ENCODE measurements at places on chromosomes 13 and 19.

DNA sequence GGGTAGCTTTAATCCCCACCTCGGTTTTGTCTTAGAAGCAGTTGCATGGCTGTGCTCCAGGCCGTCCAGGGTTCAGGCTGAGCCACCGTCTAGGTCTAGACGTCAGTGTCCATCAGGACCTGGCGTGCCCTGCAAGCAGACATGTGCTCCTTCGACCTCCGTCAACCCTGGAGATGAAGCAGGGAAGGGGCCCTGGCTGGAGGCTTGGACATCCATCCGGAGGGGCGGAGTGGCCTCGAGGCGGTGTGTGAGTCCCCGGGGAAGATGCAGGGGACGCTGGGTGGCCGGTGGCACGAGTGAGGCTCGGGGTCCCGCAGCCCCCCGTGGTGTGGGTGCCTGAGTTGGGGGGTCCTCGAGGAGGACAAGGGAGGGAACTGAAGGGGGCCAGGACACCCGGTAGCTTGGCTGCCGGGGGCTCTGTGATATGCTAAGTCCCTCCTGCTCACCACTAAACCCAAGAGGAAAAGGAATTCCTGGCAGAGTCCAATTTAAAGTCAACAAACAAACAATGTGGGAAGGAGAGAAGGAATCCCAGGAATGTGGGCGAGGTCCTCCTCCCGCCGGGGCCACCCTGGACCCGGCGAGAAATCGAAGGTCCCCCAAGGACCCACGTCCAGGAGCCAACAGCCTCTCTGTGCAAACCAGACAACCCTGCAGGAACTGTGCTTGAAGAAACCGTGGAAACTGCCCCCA lies 14.9 kb upstream of the PTBP1 start:
- DNase-seq, result peak; percentile 70

- no peak for DNase-seq
Measured at GRCh38 chr13:38662362-38662761, 24.5 kb upstream of the FREM2 start.

DNA sequence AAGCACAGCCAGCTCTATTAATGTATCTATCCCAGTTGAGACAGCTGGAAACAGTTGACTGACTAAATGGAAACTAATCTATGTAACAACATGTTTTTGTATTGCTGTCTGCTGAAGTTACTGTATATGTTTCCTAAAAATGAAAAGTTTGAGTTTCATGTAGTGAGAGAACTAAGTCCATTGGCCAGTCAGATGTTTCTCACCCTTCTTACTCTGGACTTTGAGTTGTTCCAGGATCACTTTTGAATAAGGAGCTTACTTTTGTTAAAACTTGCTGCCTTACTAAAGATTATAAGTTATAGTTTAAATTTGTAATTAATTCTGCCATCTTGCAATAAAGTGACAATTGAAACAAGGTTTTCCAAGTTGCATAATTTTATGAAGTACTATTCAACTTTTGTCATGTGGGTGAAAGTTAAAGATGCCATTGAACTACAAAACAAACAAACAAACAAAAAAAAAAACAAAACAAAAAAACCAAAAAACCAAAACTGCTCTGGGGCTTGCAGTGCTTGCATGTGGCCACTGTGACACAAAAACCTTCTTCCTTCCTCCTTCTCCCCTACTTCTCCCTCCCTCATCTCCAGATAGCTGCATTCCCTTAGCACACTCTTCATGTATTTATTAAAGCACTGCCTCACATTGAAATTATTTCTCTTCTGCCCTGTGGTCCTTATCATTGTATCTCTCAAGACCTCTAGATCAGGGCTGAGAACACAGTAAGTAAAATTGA lies 15.3 kb downstream of the WDFY2 start:
- DNase-seq, result no peak

GRCh38 chr13:94984958-94985357 lies 272.6 kb upstream of the SOX21 start:
- DNase-seq, result no peak

GRCh38 chr19:38701455-38702063 lies 42.7 kb downstream of the CAPN12 start:
- peak; percentile 94 for DNase-seq

GRCh38 chr13:52686376-52686775 lies 33.7 kb downstream of the SUGT1 start:
- DNase-seq, result no peak

DNA sequence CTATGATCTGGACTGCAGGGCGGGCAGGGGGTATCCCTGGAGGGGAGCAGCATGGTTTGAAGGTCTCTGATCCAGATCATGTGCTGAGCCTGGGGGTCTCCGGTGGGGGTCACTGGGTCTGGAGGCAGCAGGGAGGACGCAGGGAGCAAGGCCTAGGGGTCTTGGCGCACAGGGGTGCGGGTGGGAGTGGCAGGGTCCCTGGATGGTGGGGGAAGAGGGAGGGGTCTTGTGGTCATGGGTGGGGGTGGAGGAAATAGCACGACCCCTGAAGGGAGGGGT lies 1.9 kb downstream of the BTBD2 start:
- DNase-seq, result no peak

- no peak for DNase-seq
Measured at GRCh38 chr13:100666124-100666523, 8.5 kb downstream of the TMTC4 start.

DNA sequence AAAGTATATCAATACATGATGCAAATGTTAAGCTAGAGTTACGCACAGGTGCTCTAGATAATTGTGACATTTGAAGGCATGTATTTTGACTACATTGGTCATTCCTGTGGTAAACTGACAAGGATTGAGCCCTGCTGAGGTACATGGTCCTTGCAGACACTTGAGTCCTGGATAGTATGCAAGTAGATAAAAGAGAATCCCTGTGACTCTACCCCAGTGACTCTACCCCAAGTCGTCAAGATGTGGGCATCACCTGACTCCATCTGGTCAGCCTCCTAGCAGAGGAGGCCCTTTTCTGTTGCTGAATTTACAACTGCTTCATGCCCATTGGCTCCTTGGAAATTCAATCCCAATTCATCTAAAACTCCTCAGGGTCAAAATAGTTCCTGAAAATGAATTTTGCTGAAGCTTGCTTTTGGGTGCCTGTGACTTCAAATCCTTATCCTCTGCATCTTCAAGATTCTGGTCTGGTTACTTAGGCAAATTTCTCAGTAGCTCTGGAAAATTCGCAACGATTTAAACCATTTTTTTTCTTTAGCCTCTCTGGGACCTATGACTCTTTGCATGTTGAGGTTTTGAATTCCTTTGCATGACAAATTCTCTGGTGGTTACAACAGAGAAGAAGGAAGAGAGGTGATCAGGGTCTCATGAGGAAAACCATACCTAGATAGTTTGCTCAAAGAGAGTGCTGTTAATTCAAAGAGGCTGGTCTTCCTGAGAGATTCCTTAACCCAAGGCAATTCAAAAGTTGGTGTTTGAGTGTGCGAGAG lies 422.1 kb downstream of the FGF9 start:
- no peak for DNase-seq

GRCh38 chr19:50817941-50818858 lies 5.4 kb downstream of the KLK1 start:
- DNase-seq, result no peak

GRCh38 chr13:99275093-99275469 lies 16.9 kb upstream of the GPR18 start:
- DNase-seq, result no peak

DNA sequence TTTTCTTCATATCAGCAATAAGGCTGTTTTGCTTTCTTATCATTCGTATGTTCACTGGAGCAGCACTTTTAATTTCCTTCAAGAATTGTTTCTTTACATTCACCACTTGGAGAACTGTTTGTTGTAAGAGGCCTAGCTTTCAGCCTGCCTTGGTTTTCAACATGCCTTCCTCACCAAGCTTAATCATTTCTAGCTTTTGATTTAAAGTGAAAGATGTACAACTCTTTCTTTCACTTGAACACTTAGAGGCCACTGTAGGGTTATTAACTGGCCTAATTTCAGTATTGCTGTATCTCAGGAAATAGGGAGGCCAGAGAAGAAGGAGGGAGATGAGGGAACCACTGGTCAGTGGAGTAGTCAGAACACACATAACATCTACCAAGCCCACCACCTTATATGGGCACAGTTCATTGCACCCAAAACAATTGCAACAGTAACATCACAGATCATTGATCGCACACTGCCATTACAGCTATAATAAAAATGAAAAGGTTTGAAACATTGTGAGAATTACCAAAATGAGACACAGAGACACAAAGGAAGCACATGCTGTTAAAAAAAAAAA lies 181.4 kb upstream of the TUBA3C start:
- no peak for DNase-seq

GRCh38 chr13:42720113-42720857 lies 61.1 kb upstream of the FAM216B start:
- no peak for DNase-seq

DNA sequence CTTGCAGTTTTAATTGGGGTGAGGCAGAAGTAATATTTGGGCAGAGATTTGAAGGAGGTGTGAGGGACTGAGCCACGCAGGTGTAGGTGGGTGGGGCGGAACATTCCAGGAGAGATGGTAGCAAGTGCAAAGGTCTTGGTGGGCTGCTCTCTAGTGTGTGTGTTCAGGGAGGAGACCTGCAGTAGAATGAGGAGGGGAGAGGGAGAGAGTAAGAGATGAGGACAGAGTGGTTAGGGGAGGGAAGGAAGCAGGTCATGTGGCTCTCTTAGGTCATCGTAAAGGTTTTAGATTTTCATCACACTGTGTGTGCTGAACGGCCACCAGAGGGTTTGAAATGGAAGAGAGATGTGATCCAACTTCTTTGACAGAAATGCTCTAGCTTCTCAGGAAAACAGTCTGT lies 33.5 kb downstream of the WASF3 start:
- no peak for DNase-seq

DNA sequence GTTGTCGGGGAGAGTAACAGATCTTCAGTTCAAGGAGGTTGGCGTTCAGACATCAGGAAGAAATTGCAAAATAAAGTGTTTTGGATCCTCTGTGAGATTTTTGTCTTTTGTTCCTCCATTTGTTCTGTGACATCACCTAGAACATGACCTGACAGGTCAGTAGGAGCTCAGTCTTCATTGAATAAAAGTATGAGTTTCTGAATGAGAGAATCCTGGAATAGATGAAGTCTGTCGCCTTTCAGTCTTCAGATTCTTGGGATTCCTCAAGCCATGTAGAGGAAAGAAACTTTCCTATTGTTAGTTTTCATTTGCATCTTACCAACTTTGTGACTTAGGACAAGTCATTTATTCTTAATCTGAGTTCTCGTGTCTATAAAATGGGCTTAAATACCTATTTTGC lies 14.4 kb downstream of the ARHGAP35 start:
- no peak for DNase-seq

- no peak for DNase-seq
Measured at GRCh38 chr13:99970651-99971575, 654 bp downstream of the ZIC5 start.

GRCh38 chr19:7831452-7831851 lies 1.4 kb downstream of the EVI5L start:
- DNase-seq, result peak; percentile 61

DNA sequence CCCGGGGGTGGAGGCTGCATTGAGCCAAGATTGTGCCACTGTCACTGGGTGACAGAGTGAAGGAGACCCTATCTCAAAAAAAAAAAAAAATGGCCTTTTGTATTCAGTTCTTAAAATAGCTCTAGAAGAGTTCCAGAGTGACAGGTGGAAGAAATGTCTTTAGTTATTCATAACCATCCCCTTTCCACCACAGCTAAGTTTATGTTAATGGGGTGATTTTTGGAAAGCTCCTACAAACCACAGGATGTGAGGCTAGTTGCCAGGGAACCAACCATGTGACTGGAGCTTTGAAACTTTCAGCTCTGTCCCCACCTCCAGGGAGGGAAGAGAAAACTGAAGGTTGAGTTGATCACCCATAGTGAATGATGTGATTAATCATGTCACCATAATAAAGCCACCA lies 6.9 kb downstream of the ZNF490 start:
- no peak for DNase-seq

DNA sequence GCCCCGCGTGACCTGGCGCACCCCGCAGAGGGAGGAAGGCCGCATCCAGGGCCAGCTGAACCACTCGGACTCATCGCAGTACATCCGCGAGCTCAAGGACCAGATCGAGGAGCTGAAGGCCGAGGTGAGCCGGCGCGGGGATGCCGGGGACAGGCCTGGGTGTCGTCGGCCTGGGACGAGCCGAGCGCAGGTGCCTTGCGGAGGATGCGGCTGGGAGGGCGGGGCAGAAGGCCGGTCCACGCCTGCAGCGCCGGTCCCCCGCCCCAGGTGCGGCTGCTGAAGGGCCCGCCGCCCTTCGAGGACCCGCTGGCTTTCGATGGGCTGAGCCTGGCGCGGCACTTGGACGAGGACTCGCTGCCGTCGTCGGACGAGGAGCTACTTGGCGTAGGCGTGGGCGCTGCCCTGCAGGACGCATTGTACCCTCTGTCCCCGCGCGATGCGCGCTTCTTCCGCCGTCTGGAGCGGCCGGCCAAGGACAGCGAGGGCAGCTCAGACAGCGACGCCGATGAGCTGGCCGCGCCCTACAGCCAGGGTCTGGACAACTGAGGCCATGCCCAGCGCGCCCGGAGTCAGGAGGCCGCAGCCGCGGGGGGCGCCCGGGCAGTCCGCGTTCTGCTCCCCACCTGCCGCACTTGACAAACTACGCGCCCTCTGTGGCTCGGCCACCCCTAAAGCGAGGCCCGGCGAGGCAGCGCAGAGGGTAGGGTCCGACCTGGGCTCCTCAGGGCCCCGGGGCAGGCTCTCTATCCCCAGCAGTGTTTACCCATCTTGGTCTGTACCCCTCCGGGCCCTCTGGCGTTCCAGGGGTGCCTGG lies 10.8 kb downstream of the PRR36 start:
- DNase-seq, result no peak

- DNase-seq, result no peak
Measured at GRCh38 chr13:37878496-37878895, 8.9 kb upstream of the TRPC4 start.

- no peak for DNase-seq
Measured at GRCh38 chr19:19817357-19817756, 4.2 kb downstream of the ZNF506 start.

- no peak for DNase-seq
Measured at GRCh38 chr19:725461-726089, 16.8 kb downstream of the PALM start.

GRCh38 chr19:57888107-57888559 lies 704 bp downstream of the ZNF814 start:
- no peak for DNase-seq

- DNase-seq, result no peak
Measured at GRCh38 chr13:113060557-113061270, 44.9 kb upstream of the F7 start.

DNA sequence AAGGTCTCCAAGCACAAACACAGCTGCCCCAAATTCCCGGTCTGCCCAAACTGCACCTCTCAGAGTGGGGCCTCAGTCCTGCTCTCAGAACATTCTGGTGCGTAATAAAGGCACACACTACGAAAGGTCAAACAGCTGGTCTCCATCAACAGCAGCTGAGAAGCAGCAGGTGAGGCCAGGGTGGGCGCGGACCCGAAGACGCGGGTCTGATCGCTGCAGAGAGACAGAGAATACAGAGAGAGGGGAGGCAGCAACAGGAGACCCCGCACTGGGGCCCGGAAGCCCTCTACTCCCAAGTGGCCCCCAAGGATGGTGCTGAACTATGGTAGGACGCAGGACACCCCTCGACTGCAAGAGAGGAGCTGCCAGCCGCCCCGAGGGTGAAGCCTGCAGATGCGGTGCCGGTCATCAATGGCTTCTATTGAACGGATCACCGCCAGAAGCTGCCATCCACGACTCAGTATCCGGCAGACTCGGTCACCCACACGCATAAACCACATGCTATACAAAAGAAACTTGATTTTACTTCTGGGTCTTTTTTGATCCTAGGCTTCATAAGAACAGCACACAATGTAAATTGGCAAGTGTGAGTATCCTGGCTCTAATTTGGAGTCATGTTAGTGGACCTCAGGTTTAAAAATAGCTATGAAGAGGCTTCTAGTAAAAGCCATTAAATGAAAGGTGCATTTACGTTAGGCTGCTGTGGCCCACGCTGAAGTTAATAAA lies 33.4 kb downstream of the STK24 start:
- no peak for DNase-seq

Measured in HuH-7.5 (cell line).